Stimulated activated CD4-positive, alpha-beta T cell treated with anti-CD3 and anti-CD28 coated beads, Interleukin-1b, Interleukin-23, amount 100 ng/mL, for 4 hours (primary cell): ENCODE measurements at places on chromosomes 4 and X.

DNA sequence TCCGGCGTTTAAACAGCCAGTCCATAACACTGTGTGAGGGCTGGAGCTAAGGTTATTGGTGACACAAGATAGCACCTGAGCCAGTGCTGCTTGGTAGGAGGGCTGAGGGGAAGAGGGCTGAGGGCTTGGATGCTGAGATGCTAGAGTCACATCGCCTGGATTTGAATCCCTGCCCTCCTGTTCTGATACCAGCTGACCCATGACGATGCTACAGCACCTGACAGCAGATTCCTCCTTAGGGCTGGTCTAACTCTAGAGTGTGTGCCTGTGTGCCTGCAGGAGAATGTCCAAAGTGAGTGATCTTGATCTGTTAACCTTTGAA is 102.5 kb downstream of the PTTG2 start:
- no peak for DNase-seq

- DNase-seq: no peak
Measured at GRCh38 chrX:15150586-15150985, 119.3 kb downstream of the ASB9 start.

DNA sequence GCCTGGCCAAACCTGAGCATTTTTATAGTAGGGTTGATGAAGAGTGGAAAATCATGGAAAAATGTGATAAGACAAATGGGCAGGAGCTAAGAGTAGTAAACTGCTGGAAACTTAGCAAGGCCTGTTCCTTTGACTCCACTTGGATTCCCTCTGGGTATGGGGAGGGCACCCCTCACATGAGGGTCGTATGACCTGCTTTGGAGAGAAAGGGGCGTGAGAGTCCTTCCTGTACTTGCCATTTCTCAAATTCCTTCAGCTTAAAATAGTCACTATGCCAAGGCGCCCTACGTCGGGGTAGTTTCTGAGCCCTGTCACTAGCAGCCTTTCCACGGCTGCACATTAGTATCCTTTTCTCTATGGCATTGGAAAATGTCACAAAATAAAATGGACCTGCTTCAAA is 49.1 kb downstream of the GPRIN3 start:
- DNase-seq: no peak

DNA sequence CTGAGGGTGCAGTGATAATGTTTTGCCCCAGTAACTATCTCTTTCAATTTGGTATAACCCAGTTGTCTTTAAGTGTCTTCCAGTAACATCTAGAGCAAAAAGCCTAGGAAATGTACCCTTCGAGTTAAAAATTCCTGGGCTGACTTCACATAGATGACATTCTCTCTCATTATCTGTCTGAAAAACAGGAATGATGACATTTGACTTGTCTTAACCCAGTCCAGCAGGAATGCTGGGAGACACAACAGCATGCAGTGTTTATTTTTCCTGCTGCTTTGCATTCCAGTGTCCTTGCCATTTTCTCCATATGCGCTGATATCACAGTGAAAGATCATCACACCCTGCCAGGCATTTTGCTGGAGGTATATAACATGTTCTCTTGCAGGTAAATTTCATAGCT is 130.0 kb downstream of the SOWAHB start:
- no peak for DNase-seq
